ENCODE measurements at places on chromosomes 5 and 9.
A peak's percentile ranks its signal among the peaks of the same experiment; 100 is the strongest.

- no peak for DNase-seq
These were observed 105.5 kb downstream of the KLHL3 start for GRCh38 chr5:137630216-137630971.

DNA sequence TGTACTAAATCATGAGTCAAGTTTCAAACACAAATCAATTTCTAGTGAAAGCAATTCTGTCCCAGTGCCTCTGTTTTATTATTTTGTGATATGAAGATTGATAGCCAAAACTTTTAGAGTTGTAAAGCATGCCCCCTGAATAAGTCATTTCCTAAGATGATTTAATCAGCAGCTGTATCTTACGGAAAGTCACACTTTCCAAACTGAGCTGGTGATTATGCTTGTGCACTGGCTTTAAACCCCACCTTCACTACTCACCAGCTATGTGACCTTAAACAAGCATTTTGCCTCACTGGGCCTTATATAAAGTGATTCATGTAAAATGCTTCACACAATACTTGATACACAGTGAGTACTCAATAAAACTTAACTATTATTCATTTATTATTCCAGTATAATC lies 78.1 kb downstream of the EDIL3 start:
- no peak for DNase-seq

GRCh38 chr5:72107901-72108201 lies 576 bp downstream of the MAP1B start:
- peak; percentile 32 for DNase-seq

GRCh38 chr5:156328766-156329165 lies 1.8 kb downstream of the SGCD start:
- DNase-seq: no peak

GRCh38 chr5:147629196-147629595 lies 119.3 kb upstream of the DPYSL3 start:
- no peak for DNase-seq

DNA sequence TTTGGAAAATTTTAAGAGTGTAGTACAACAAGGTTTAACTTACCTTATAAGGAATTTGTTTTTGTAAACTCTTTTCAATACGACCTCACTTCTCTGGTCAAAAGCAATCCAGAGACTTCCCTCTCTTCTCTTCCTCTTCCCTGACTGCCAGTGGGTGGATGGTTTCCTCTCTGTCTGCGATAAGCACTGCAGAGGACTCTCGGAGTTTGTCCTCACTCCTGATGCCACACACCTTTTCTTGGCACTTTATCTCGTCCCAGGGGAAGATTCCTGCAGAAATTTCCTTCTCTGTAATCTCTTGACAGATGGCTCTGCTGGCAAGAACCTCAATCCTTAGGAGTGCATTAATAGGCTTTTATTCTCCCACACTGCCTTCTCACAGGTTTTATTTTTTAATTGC lies 641.6 kb downstream of the NR2F1-AS1 start:
- DNase-seq: no peak

DNA sequence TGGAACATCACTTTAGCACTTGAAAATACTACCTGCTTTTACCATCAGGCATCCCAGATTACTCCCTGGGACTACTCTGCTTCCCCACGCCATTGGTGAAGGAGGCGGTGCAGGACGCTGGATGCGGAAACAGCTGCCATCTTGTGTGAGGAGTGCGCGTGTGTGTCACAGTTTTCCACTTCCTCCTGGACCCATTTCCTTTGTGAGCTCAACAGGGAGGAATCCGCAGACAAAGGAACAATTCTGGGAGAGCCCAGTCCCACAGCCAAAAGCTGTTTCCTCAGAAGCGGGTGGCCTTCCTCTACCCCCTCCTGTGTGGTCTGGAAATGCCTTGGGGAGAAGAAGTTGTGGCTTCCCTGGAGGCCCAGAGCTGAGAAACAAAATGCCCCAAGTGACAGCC lies 16.8 kb downstream of the AFAP1L1 start:
- no peak for DNase-seq

GRCh38 chr5:2888520-2889060 lies 137.1 kb upstream of the IRX2 start:
- no peak for DNase-seq

DNA sequence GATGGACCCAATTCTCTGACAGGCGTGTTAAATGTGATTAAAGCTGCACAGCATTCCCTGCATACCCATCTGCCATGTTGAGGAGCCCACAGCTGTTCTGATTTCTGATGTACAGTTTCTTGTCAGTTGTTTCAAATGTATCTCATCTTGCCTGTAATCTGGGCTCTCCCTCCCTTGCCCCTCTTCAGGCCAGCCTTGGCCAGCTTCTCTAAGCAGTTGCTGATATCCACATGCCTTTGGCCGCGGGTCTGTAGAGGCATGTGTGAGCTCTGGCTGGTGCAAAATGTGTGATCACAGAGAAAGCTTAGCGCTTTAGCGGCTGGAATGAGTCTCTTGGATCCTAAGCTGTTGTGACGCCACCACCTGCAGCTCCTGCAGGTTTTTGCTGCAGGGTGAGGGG lies 332.0 kb downstream of the MLLT3 start:
- DNase-seq: no peak

GRCh38 chr9:86562691-86563090 lies 208.5 kb upstream of the TUT7 start:
- no peak for DNase-seq

- DNase-seq: no peak
These were observed 2.4 kb upstream of the IL7R start for GRCh38 chr5:35854248-35854647.

DNA sequence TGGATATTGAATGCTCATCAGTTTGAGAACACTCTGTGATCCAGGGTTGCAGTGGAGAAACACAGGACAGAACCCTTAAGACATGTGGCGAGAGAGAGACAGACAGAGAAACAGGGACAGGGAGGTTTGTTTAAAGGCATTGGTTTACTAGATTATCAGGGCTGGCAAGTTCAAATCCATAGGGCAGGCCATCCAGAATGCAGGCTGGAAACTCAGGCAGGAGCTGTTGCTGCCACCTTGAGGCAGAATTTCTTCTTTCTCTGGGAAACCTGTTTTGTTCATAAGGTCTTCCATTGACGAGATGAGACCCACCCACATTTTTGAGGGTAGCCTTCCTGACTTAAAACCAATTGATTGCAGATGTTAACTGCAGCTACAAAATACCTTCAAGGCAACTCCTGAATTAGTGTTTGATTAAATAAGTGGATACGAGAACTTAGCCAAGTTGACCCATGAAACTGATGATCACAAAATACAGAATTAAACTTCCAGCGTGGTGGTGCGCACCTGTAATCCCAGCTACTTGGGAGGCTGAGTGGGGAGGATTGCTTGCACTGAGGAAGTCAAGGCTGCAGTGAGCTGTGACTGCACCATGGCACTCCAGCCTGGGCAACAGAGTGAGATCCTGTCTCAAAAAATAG lies 55.9 kb downstream of the NSUN2 start:
- peak; percentile 65 for DNase-seq

- no peak for DNase-seq
These were observed 362.8 kb upstream of the RPS23 start for GRCh38 chr5:82640916-82641315.

GRCh38 chr9:18127499-18127875 lies 346.5 kb upstream of the ADAMTSL1 start:
- no peak for DNase-seq

DNA sequence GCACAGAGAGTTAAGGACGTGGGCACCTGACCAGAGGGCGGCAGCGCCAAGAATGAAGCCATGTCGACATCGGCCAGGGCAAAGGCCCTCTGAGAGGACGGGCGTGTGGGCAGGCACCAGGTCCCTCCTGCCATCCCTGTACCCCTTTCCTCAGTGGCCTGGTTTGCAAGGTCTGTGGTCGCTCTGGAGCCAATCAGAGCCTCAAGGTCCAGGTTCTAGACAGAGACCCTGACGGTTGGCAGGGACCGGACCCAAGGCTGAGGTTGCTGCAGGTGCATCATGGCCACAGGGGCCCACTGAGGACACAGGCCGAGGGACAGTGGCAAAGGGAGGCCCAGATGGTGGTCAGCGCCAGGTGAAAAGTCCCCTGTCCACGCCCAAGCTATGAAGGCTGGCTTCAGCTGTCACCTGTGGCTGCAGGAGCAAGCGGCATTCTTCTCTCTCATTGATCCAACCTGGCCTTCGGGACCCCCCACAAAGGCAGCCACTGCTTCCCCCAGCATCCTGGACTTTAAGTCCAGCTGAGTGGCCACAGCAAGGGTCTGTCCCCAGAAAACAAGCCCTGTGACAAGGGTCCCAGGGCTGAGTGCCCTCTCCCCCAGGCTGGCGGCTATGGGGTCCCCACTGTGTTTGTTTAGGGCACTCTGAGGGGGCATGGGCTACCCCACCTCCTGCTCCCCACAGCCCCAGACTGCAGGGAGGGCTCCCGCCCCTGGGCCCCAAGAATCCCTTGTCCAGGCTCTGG lies 48.9 kb downstream of the VAV2 start:
- no peak for DNase-seq

DNA sequence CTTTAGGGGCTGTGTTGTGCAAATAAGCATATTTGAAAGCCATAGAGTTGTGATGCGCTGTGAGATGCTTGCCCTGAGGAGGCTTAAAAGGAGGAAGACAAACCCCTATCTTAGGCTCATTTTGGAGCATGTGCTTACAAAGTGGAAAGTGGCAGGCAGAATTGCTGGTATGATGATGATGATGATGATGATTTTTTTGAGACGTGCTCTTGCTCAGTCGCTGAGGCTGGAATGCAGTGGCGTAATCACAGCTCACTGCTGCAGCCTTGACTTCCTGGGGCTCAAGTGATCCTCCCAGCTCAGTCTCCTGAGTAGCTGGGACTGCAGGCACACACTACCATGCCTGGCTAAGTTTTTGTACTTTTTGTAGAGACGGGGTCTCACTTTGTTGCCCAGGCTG lies 1.7 kb downstream of the CNOT8 start:
- peak; percentile 40 for DNase-seq

DNA sequence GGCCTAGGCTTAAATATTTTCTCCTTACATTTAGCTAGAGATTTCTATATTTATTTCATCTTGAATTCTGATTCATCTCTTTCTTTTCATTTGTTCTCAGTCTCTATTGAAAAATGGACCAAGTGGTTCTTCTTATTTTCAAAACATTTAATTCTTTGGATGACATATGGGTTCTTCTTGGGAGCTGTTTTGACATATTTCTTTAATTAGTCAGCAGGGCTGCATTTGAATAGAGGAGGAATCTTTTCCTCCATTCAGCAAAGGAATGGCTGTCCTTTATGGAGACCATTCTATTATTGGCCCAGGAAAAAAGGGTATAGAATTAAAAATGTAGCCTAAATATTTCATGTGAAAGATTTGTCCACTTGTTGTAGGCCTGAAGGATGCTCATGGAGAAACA lies 109.9 kb downstream of the RPS23 start:
- DNase-seq: no peak

DNA sequence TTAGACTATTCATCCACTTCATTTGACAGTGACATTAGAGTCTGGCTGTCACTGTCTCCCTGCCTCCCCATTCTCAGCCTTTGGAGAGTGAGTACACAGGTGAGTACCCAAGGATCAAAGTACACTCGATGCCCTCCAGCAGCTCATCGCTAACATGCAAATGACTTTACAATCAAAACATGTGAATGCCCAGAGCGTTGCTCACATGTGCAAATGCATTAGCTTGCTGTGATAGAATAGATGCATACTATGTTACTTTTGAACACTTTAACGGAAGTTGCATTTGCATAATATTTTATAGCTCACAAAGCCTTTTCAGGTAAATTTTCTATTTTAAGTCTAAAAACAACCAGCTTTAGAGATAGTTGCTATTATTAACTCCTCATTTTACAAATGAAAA lies 107.6 kb downstream of the SYK start:
- no peak for DNase-seq

- DNase-seq: no peak
These were observed 84.4 kb upstream of the STC2 start for GRCh38 chr5:173412566-173412965.

DNA sequence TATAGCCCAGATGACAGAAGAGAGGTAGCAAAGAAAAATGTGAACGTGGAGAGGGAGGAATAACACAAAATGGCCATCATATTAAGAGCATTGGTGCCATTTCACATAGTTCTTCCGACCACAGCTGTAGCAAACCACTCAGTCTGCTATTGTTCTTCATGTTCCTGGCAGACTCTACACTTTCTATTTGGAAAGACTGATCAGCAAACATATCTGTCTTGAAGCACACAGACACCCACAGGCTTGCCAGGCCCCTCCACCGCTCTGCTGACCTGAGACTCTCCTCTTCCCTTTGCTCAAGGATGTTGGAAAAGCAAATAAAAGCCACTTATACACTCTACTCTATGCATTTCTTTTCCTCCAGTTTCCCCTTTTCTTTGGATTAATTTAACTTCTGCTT lies 298.0 kb downstream of the FBXL7 start:
- no peak for DNase-seq

DNA sequence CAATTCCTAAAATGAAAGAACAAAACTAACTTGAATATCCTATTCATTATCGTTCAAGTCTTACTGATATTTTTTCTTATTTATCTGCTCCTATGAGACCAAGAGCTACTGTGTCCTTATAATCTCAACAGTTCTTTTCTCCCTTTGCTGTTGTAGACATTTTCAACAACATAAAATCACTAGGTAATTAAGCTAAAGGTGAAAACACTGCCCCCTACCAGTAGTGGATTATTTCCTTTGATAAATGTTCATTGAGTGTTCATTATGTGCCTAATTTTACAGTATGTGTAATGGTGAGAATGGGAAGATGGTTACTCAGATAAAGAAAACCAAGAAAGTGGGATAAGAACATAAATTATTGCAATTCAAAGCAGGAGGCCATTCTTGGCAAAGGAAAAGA lies 41.4 kb upstream of the PAPPA start:
- peak; percentile 16 for DNase-seq

DNA sequence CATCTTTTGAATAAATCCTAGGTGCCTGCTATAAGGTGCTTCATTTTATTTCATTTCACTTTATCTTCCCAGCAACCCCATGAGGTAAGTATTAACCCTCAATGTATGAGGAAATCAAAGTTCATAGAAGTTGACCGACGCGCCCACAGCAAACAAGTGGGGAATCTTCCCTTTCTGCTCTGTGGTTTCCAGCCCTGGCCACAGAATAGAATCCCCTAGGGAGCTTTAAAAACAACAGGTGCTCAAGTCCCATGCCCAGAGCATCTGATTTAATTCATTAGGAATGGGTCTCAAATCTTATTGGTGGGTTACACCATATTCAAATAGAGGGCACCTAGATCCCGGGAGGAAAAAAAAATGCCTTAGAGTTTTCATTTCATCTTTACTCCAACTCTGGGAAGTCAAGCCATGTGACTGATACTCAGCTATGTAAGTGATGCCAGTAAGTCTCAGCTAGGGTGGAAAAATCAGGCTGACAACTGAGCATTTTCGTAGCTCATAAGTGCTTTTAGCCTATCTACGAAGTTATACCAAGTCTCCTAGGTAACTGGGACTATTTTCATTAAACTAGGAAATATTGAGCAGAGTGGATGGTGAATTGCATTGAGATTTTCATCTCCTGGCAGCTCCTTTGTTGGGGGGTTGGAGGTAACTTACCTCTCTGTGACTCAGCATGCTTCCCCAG lies 353.4 kb upstream of the SLC30A5 start:
- DNase-seq: no peak

Measured in hematopoietic multipotent progenitor cell treated with erythropoietin and hydrocortisone succinate and interleukin-3 and kit ligand, for 4 days (in vitro differentiated cells).